Mucosa of descending colon (tissue), 3 donors: ENCODE measurements at places on chromosomes 4 and X.
A peak's percentile ranks its signal among the peaks of the same experiment; 100 is the strongest.

GRCh38 chr4:8215001-8215427 is 15.9 kb downstream of the SH3TC1 start:
- peak; percentile 26 for DNase-seq

GRCh38 chr4:1019729-1020470 is 8.5 kb downstream of the FGFRL1 start:
- no peak for DNase-seq

DNA sequence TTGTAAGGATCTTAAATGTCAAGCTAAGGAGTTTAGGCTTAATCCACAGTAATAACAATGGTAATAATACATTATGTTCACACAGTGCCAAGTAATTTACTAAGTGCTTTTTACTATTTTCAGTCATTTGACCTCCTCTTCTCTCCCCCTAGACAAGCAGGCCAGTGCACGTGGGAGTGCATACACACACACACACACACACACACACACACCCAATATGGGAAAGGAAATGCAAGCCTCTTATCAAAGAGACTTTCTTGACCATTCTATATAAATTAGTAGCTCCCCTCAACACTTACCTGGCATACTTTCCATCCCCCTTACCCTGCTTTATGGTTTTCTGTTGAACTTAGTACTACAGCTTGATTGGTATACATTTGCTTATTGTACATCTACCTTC is 3.8 kb upstream of the GPRIN3 start:
- DNase-seq, result no peak

GRCh38 chr4:6369924-6370645 is 100.4 kb downstream of the WFS1 start:
- DNase-seq, result no peak

DNA sequence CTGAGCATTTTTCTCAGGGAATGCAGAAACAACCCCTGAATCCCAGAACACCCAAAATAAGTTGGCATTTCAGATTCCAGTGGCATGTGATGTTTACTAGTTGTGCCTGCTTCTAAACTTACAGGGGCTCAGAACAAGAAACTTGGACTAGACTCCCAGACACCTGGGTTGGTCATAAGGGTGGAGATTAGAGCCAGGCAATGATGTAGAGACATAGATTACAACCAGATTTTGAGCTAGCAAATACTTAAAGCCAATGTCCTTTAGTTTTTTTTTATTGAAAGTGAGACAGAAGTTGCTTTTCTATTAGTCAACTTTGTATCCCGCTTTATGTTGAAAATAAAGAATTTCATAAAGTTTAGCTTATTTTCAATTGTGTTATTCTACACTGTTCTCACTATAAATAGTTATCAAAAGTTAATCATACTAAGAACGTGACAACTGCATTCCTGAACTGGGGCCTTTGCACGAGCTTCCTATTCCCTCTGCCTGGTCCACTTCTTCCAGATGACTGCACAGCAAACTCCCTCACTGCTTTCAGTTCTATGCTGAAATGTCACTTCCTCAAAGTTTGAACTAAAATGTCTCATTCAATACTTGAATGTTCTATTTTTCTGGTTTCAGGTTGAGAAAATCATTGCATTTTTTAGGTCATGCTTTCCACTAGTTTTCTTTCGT is 224.7 kb upstream of the PPP1R2C start:
- DNase-seq, result no peak

GRCh38 chr4:148452970-148453369 is 10.8 kb upstream of the NR3C2 start:
- no peak for DNase-seq

DNA sequence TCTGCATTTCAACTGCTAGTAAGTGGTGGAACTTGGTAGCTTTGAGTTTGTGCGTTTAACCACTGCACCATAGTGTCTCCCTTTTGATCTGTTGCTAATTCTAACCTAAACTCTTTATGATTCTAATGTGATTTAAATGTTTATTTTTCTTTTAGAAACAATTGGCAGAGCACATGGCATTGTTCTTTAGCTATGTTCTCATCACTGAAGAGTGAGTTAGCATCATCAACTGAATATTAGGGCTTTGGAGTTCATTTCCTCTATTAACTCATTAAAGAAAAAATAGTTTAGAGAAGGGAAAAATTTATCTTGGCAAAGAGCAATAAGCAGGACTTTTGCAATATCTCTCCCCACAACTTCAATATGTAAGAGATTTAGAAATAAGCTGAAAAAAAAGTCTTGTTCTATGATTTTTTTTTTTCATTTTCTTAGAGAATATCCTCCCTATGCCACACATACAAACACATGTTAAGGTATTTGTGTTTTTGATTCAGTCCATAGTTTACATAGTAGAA is 25.7 kb downstream of the CPEB2 start:
- DNase-seq, result no peak

DNA sequence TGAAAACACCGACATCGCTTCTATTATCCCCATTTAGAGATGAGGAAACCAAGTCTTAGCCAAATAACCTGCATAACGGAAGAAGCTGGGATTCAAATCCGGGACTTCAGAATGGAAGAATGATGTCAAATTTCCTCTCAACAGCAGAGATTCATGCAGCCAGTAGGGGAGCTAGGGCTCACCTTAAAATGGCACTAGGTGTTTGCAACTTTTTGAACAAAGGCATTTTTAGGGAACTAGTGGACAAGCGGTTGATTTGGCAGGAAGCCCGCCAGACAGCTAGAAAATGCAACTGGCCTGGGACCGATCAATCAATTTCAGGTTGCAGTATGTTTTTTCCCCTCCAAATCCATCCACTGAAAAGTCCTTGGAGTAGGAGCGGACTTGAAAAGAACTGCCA is 224.2 kb downstream of the PTTG2 start:
- no peak for DNase-seq
